Activated effector memory CD4-positive, alpha-beta T cell treated with Interleukin-2 at 50 U/mL for 16 hours (primary cell): ENCODE measurements at places on chromosomes 4 and X.

GRCh38 chrX:103613362-103613890 is 5.7 kb downstream of the TCEAL3 start:
- DNase-seq, result no peak

DNA sequence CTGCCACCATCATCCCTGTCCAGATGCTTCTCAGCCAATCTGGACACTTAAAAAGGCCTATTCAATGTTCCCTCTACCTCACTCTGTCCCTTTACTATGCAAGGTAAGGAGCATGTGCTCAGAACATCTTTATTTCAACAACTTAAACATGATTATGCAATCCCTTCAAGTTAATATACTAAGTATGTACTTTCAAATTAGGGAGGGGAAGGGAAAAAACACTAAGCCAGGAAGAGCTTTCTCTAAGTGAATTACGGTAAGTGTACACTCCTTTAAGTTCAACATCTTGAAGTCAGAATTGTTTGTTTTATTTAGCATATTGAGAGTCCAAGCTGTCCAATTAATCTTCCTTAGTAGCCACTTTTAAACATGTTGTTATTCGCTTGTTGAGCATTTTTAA is 14.1 kb downstream of the SLC10A7 start:
- DNase-seq, result no peak

- DNase-seq, result no peak
Measured at GRCh38 chrX:56281789-56282188, 49.6 kb downstream of the KLF8 start.

DNA sequence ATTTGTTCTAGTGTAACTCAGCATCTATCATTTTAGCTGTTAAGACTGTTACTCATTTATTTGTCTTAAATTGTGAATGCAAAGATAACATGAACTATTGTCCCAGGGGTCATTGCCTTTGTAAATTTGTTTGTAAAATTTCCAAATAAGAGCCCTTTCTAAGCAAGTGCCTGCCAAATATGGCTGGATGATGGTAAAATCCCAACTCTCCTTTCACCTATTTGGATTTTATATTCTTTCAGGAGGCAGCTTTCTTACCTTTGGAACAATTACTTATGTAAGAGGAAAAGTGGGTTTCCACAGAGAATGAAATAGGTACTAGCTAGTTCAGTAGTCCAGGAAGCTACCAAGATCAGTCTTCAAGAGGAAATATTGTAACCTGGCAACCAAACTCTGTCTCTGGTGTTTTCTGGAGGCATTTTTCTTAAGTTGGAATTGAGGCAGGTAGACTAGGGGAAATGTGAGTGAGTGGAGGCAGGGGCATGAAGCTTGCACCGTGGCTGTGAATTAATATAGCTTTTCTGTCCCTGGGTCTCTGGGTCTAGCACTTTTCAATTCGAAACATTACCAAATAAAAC is 363.0 kb upstream of the ZCCHC13 start:
- DNase-seq, result no peak

DNA sequence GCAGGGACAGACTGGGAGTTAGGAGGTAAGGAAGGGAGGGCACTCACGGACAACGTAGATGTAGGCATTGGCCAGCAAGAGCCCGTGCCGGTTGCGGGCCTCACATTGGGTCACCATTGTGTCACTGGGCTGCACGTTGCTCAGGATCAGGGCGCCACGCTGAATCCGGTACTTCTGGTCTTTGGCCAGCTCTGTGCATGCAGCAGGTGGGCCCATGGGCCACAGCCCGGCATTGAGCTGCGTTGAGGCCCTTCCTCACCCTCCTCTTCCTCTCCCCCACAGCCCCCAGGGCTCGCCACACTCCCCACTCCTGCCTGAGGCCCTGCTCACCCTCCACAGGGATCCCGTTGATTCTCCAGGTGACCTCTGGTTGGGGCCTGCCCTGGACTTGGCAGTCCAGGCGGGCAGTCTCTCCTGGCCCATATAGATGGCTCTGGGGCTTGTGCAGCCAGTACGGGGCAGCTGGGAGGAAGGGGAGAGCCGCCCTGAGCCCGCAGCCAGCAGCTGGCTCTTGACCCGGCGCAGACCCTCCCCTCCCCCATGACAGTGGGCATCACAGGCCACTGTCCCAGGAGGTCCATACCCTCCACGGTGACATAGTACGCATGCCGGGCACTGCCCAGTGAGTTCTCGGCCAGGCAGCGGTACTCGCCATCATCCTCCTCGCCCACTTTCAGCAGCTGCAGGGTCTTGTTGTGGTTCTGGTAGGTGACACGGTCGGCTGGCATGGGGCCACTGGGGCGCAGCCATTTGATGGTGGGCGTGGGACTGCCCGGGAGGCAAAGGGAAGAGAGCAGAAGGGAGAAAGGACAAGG is 16.3 kb downstream of the L1CAM start:
- DNase-seq, result no peak

GRCh38 chrX:38149016-38149415 is 71.7 kb downstream of the SRPX start:
- DNase-seq, result no peak

DNA sequence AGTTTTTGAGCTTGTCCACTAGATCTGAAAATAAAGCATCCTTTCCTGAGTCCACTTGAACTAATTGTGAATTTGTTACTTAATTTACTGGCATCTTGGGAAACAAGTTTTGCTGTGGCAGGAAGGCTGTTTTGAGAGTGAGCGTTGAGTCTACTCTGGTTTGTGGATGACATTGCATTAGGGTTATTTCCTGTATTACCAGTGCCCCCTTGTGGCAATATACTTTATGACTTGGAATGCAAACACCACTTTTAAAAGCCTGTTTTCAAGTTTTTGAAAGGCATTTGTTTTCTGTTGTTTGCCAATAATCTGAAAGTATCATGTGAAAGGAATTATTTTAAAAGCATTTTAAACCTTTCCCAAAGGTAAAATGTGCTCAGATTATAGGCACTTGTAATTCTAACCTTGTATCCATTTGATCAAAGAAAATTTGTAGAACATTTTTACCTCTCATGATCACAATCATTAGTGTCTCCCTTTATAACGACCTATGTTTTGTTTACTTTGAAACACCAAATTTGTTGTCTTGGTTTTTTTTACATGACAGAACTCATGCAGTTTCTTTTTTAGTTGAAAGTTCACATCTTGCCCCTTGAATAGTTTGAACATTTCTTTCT is 18.0 kb upstream of the CYP2U1 start:
- DNase-seq, result no peak

GRCh38 chr4:64893205-64893604 is 484.0 kb upstream of the TECRL start:
- DNase-seq, result no peak

GRCh38 chrX:13483773-13484172 is 85.6 kb upstream of the EGFL6 start:
- no peak for DNase-seq

- DNase-seq, result no peak
Measured at GRCh38 chr4:152684007-152684406, 4.2 kb upstream of the TMEM154 start.

GRCh38 chr4:10747186-10747585 is 62.6 kb upstream of the CLNK start:
- no peak for DNase-seq

- no peak for DNase-seq
Measured at GRCh38 chr4:165610679-165611437, 232.1 kb downstream of the CPE start.

- DNase-seq, result no peak
Measured at GRCh38 chr4:112418092-112418491, 97.9 kb downstream of the NEUROG2 start.

DNA sequence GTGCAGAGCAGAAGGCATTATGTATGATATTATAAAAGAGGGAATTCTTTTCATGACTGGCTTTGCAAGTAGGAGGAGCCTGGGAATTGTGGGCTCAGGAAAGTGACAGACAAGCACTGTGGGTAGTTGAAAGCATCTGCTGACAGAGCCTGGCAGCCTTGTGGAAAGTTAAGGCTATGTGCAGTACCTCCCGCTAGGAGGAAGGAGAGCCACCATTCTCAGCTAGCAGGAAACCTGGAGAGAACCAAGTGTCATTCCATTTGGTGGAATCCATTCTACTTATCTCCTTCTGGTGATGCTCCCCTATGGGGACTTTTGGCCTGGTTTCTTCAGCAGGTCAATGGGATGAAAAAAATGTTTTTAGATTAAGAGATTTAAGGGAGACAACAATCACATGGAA is 81.8 kb downstream of the ASB9 start:
- DNase-seq, result no peak

DNA sequence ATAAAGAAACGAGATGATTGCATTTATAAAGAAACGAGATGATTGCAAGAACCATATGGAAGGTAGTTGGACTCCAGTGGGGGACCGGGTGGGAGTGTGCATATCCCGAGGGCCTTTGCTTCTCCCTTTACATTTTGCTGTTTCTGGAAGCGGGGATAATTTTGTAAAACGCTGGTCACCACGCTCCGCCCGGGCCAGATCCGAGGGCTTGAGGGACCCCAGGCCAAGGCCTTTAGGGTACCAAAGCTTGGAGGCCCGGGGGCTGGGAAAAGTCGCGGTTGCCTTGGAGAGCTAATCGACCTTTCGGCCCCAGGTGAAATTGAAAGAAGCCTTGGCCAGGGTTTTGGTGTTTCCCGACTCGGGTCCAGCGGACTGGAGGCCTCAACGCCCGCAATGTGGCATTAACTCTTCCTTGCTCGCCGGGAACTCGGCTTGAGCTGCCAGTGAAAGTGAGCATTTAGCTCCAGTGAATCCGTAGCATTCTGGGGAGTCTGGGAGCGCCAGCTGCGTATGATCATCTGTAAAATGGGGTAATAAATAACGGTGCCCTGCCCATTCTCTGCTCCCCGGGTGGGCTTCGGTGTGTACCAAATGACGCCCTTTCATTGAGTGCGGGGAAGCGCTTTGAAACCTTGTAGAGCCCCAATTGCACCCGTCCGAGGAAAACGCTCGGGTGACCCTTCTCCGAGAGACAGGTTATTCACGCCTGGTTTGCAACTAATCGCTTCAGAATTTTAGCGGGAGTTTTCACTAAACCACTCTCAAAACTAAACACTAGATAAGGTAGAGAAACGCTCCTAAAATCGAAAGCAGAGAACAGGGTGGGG is 4.5 kb downstream of the NKX3-2 start:
- DNase-seq, result no peak

DNA sequence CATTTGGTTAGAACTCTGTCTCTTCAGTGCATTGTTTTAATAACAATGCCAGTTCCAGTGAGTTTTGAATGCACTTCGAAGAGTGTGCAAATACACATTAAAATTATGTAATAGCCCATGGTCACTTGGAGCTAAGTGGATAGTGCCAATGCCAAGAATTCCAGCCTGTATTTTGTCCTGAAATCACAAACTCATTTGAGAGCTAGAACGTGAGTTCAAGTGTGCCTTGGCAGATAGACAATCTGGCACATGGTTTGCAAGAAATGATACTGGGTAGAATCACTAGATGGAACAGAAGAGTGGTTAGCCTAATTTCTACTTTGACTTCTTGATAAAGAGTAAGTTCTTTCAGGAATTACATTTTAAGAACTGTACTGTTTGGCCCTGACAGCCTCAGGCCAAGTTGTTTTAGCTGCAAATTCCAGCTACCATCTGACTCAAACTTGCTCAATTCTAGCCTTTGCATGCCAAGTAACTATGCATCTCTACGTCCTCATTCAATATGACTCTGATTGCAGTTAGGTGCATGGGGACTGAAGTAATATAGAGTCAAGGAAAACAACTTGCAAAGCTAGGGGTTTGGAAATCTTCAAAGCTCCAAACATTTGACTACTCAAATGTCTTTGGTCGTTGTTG is 131.9 kb upstream of the SMIM31 start:
- DNase-seq, result no peak

- no peak for DNase-seq
Measured at GRCh38 chr4:52693492-52693891, 34.4 kb upstream of the USP46 start.

DNA sequence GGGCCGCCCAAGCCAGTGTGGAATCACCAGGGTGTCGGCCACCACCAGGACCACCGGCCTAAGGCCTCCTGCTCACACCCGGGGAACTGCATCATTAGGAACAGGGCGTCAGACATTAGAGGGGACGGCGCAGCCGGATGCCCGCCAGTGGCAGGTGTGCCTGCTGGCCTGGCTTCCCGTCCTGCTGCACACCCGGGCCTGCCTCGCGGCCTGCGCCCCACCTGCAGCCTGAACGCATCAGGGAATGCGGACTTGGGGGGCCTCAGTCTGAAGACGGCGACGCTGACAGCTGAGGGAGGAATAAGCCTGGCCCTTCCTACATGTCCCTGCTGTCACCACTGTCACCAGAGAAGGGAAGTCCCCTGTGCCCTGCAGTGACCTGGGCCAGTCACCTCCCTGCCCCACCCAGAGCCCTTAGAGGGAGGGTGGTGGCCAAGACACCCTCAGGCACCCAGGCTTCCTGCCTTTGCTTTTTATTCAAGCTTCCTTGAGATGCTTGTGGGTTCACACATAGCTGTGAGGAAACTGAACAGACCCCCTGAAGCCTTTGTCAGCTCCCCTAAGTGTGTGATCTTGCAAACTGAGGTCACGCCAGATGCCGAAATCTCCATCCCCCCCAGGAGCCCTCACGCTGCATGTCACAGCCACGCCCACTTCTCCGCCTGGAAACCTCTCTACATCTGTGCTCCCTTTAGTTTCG is 3.2 kb downstream of the DGKQ start:
- DNase-seq, result no peak

- no peak for DNase-seq
Measured at GRCh38 chr4:101326576-101326975, 20.8 kb downstream of the PPP3CA start.

- DNase-seq, result no peak
Measured at GRCh38 chrX:12949205-12949926, 25.5 kb upstream of the TMSB4X start.

GRCh38 chr4:124948976-124949597 is 236.6 kb upstream of the ANKRD50 start:
- no peak for DNase-seq
